AML-193 (cell line): ENCODE measurements at places on chromosomes 5 and 9.

- DNase-seq: no peak
These were observed 51.2 kb downstream of the ADAMTS19 start for GRCh38 chr5:129511291-129511690.

DNA sequence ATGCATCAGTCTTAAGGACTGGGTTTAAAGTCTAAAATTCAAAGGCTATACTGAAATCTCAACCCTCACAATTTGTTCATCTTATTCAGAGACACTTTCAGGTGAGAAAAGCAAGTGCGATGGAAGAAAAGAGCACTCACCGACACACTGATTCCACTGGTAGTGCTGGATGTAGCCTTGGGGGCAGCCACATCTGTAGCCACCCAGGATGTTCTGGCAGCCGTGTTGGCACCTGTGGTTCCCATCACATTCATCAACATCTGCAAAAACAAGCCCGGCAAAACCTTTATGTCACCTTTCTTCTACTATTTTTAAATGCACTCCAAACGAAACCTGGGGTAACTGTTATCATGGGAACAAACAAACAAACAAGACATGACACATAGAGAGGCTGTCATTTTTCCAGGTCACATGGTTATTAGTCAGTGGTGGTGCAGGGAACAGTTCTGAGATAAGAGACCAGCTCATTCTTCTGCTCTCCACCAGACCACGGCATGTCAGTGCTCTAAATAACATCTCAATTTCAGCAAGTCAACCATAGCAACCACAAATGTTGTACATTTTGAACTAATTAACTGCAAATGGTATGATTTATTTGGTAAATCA, 188.4 kb downstream of the SLC12A2 start:
- DNase-seq: no peak

DNA sequence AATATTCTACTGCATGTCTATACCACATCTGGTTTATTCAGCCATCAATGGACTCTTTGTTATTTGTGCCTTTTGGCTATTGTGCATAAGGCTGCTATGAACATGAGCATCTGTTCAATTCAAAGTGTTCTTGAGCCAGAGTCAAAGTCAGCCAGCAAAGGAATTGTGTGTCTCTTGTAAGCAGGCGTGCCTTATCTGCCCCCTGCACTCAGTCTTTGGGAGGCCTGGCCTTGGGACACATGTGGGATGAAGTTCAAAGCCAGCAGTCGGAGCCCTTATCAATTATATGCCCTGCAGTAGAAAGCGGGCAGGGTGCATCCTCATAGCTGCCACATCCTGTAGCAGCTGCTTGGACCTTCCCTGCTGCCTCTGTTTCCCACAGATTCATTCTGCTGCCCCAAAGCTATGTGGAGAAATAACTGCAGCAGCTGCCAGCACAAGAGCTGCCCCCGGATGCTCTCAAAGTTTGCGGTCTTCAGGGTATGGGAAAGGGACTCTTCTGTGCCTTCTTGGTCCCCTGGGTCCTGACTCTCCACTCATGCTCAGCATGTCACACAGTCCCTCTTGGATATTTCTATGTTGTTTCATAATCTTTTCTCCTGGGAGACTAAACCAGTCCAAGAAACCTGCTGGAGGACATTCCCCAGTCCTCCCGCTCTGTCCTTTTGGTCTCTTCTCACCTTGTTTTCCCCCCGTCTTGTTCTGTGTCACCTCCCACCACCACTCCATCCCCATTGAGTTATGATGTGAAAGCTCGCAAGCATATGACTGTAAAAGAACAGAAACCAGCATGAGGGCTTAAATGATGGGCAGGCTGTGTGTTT, 35.9 kb downstream of the STOM start:
- no peak for DNase-seq

- no peak for DNase-seq
These were observed 14.1 kb downstream of the MTX3 start for GRCh38 chr5:79976759-79977515.

- no peak for DNase-seq
These were observed 6.3 kb downstream of the CEP72 start for GRCh38 chr5:618450-618849.

DNA sequence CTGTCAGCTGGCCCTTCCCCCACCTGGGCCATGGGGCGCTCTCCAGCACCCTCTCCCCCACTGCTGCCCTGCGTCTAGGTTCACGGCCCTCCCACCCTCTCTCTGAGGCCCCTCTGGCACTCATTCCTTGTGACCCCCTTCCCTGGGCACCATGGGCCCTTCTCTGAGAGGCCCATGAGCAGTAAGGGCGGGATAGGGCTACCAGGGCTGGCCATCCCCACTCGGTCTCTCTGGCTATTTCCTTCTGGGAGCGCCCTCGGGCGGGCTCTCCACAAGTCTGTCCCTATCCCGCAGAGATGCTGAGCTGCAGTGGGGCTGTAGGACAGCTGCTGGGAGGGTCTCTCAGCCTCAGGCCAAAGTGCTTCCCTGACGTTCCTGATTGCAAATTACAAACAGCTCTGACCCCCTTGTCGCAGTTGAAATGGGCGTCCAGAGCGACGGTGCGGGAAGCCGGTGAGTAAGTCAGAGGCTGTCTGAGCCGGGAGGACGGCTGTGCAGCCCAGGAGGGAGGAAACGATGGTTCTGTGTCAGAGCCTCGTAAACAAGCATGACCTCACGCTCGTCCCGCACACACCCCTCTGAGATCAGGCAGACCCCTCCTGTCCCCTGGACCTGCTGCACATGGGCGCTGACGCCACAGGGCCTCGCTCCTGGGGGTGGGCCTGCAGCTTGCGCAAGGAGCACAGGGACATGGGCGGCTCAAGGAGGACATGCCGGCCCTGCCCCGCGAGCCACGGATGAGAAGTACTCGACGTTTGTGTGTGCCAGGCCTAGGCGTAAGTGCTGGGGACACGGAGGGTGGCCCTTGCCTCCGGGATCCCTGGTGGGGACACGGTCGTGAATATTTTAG, 36.3 kb upstream of the GFPT2 start:
- no peak for DNase-seq

GRCh38 chr9:89843074-89843473, 238.3 kb downstream of the GADD45G start:
- DNase-seq: no peak

DNA sequence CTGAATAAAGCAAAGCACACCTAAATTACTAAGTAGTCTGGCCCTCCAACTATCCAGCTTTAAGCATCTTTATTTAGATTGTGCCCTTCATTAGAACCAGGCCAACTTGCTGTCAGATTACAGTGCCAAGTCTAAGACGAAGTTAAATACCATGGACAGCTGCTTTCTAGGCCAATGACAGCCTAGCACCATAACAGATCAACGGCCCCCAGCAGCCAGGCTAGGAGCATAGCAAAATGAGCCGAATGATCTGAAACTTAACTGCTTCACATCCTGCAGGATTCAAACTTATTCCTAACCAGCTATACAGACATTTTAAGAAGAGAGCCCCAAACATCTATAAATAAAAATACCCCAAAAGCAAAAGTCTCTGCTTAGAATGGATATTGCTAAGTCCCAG, 6.8 kb downstream of the SLC24A2 start:
- DNase-seq: no peak

- no peak for DNase-seq
These were observed 103.5 kb upstream of the NR3C1 start for GRCh38 chr5:143506836-143507552.

DNA sequence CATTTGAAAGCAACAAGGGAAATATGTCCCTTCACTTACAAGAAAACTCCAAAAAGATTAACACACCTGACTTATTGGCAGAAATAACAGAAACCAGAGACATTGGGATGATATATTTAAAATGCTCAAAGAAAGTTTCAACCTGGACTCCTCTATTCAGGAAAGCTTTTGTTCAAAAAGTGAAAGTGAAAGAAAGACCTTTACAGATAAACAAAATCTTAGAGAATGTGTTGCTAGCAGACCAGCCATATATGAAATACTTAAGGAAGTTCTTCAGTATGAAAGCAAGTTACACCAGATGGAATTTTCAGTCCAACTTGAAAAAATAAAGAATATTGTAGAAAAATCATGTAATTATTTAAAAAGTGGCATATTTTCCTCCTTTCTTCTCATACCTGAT, 1075.1 kb downstream of the NR2F1-AS1 start:
- DNase-seq: no peak

GRCh38 chr5:171835066-171835465, 49.4 kb downstream of the SMIM23 start:
- no peak for DNase-seq

DNA sequence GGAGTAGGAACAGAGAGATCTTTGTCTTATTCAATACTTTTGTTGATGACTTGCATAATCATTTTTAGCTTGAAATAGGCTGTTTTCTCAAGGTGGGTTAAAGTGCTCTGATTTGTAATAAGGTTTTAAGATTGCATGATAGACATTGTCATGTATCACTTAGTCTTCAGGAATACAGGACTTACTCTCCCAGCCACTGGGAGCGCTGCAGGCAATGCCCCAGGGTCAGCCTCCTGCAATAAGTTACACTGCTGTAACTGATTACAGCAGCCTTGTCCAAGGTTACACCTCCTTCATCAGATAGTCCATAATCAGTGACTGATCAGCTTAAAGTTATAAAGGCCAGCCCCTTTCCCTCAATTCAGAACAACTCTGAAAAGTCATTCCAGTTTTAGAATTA, 218.6 kb downstream of the ESM1 start:
- no peak for DNase-seq
